ENCODE measurements at places on chromosomes 1 and 21.

- DNase-seq, result no peak
Measured at GRCh38 chr1:42973286-42973685, 14.6 kb upstream of the SLC2A1 start.

DNA sequence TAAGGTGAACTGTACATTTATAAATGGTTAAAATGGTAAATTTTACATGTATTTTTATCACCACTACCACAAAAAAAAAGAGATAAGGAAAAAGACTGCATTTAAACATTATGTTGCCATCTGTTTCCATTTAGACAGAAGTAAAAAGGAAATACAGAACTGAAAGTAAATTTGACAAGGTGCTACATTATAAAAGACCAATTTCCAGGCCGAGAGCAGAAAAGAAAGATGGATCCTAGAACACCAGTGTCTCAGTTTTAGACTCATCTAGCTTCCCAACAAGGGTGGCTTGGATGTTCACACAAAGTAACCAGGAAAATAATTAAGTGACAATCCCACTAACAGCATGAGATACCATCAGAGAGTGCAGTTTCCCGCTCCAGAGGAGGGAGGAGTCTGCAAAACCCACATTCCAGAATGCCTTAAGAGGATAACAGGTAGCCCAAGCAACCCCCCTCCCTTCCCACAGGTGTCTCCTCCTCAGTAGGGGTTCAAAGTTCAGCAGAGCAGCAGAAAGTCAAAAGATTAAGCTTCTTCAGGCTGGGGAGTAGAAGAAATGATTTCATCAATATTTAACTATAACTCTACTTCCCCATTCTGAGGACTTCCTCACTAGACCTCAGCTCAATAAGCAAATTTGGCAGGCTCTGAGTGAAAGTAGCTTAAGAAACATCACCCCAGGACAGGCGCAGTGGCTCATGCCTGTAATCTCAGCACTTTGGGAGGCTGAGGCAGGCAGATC lies 11.8 kb downstream of the TPM3 start:
- DNase-seq, result no peak

GRCh38 chr1:180181996-180182642 lies 27.4 kb downstream of the QSOX1 start:
- no peak for DNase-seq

- DNase-seq, result no peak
Measured at GRCh38 chr1:188689542-188689941, 1788.1 kb downstream of the BRINP3 start.

DNA sequence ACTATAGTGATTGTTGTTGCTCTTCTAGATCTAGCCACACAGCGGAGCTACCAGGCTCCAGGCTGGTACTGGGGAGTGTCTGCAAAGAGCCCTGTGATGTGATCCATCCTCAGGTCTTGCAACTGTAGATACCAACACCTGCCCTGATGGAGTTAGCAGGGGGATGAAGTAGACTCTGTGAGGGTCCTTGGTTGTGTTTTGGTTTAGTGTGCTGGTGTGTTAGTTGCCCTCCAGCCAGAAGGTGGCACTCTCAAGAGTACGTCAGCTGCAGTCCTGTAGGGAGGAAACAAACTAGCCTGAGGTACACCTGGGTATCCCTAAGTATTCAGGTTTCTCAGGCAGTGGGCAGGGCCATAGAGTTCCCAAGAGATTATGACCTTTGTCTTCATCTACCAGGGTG lies 81.2 kb upstream of the TMPRSS2 start:
- DNase-seq, result no peak

Measured in GM03348 (cell line).